ENCODE measurements at places on chromosomes 6 and 20.
A peak's percentile ranks its signal among the peaks of the same experiment; 100 is the strongest.

GRCh38 chr6:120590611-120591010, 743.7 kb downstream of the TBC1D32 start:
- no peak for DNase-seq

GRCh38 chr6:53873922-53874321, 79.1 kb downstream of the LRRC1 start:
- no peak for DNase-seq

GRCh38 chr6:123966618-123967017, 163.0 kb downstream of the NKAIN2 start:
- no peak for DNase-seq

- no peak for DNase-seq
Observed at GRCh38 chr6:108002365-108003221, 44.6 kb upstream of the SEC63 start.

DNA sequence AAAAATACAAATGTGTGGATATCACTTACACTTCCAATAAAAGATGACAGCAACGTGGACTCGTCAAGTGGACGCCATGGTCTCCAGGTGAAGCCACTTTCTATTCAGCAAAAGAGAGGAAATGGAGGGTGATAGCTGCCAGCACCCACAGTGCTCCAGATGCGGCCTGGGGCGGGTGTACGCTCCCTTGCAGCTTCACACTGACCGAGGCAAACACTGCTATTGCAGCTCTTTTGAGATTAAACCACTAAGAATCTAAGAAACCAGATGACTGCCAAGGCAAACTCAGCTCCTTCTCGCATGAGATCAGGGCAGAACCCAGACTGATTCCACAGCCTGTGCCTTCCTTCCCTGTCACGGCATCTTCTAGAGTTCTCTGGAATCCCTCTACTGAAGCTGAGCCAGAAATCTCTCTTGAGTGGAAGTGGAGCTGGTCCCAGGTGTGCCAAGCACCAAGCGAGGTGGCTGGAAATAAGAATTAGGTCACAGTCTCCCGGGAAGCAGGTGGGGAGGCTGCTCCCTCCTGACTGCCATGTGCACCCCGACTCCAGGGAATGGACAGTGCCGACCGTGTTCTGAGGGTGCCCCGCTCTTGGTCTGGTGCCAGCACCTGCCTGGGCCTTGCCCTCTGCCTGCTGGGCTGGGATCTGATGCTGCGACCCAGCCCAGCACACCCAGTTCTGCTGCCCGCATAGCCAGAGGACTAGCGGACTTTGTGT, 90.1 kb upstream of the AFDN start:
- DNase-seq: no peak

DNA sequence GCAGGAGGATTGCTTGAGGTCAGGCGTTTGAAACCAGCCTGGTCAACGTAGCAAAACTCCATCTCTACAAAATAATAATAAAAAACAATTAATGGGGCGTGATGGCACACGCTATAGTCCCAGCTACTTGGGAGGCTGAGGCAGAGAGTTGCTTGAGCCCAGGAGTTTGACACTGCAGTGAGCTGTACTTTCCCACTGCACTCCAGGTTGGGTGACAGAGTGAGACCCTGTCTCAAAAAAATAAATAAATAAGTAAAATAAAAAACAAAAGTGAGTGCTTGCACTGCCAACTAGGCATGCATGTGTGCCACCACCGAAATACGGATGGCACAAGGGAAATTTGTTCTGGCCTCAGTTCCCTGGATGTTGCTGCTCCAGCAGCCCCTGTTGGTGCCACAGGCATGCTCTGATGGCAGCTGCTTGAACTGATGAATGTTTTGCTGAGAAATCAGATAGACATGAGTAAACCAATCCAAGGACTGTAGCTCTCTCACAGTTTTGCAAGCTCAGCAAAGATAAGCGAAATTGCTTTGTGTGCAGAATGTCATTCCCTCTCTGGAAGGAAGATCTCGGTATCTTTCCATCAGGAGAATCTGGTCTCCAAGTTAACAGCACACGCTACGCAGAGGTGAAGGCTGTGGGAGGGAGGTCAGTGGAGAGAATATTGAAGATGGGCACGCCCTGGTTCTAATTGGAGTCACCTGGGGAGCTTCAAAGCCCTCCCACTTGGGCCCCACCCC, 188.0 kb upstream of the SLC24A3 start:
- DNase-seq: no peak

DNA sequence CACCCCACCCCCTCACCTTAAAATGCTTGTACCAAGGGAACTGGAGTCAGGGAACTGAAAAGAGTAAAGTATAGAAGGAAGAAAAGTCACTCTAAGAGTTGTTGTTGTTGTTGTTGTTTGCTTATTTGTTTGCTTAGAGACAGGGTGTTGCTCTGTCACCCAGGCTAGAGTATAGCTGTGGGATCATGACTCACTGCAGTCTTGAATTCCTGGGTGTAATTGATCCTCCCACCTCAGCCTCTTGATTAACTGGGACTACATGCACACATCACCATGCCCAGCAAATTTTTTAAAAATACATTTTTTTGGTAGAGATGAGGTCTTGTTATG, 681.6 kb upstream of the GJE1 start:
- no peak for DNase-seq

DNA sequence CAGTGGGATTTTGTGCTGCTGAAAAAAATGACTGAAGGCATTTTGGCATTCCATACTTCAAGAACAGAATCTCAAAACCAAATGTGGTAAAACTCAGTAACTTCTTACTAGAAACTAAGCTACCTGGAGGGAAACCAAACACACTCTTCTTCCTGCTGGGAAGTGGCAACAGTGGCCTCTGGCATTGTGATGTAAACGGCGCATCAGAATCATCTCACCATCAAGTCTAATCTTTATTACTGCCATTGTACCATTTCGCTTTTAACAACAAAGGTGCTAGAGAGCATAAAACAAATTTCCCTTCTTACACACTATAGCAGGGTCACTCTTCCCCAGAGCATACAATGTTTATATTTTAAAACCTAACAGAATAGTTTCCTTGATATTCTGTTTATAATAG, 101.6 kb upstream of the CEP162 start:
- DNase-seq: no peak

- DNase-seq: no peak
Observed at GRCh38 chr20:24488064-24488799, 18.8 kb downstream of the SYNDIG1 start.

DNA sequence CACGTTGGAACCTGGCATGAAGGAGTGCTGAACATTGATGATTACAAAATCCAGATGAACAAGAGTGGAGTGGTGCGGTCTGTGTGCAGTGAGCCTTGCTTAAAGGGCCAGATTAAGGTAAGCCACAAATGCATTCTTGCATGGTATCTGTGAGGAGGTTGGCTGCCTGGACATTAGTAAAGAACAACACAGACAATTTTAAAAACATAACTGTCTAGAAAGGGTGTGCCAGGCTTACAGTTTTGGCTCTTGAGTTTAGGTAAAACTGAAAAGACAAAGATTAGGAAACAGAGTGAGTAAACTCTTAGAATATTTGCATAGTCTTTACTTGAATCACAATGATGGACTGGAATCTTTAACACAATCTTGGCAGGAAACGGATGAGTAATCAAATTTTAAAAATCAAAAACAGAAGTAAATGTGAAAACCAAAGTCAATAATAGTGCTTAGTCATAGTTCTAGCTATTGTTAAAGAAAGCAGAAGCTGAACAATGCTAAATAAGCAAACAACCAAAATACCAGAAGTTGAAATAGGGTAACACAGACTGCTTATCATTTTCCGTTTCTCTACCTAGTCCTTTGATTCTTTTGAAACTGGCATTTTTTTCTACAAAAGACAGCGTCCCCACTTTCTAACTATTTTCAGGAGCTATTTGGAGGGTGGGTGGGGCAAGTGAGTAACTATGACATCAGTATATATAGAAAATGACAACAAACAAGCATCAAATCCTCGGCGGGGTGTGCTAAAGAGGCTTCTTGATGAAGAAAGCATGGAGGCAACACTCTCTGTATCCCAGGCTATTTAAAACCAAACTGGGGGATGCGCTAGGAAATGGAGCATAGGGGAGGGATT, 185.8 kb upstream of the RAB32 start:
- DNase-seq: peak; percentile 54

GRCh38 chr6:90765895-90766294, 179.0 kb upstream of the MAP3K7 start:
- DNase-seq: no peak

DNA sequence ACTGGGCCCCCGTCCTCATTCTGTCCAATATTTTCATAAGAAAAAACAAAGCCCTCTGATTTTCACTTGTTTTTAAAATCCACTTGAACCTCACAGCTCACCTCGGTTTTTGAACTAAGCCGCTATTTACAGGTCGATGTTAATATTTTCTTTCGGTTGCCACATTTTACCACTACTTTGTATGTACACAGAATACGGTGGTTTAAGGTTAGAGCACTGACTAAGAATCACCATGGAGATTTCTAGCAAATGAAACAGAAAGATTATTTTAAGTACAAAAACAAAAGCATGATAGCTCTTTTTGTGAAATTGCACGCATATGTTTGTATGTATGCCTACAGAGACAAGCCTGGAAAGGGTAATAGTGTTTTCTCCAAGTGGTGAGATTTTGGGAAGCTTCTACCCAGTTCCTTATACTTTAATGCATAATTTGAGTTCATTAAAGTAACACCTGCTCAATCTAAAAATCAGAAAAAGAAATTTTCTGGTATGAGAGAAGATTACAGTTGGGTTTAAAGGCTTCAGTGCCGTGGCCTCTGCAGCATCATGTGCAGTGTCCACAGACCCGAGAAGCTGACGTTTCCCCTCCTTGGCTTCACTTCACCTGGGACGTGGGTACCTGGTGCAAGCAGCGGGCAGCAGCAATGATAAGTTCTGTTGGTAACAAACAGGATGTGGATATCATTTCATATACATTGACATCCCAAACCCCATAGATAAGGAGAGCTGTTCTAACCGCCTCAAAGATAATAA, 144.0 kb downstream of the UST start:
- no peak for DNase-seq

DNA sequence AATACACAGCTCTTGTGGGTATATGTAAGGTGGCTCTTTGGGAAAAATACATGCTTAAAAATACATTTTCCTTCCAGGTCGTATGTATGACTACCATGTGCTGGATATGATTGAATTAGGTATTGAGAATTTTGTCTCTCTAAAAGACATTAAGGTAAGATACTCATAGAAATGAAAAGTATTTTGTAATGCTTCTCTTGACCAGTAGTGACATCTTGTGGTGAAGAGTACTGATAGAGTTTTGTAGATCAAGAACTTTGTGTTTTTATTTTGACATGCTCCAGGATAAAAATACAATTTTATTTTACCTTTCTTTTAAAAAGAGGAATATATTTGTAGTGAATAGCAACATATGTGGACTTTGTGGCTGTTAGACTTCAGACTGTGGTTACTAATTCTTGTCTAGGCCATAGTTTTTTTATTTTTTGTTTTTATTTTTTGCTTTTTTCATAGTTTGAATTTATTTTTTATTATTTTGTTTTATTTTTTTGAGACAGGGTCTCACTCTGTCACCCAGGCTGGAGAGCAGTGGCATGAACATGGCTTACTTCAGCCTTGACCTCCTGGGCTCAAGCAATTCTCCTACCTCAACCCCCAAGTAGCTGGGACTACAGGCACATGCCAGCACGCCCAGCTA, 17.9 kb downstream of the RPF2 start:
- no peak for DNase-seq

DNA sequence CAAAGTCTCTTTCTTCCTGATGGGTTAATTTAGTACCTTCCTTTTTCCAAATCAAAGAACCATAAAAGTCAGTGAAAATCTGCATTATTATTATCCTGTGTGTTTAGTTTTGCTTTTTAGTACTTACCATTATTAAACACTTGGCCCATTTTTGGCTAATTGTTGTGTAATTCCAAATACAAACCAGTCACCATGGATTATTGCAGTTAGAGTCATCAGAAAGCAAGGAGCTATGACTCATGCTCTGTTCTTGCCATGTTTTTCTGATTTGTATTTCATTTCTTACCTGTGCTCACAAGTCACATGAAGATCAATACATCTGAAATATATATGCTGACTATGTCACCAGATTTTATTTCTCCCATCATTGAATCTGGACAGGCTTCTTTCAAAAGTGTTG, 31.3 kb downstream of the SLC22A3 start:
- DNase-seq: no peak

GRCh38 chr6:14428269-14428668, 310.7 kb downstream of the CD83 start:
- DNase-seq: no peak
